IMR-90 (cell line): ENCODE measurements at places on chromosomes 2 and 18. TPM values are rescaled to one million over a fixed set of nuclear protein-coding genes. Genes with fewer than 3 reads are reported as not detected.

The SLC40A1 gene
- 3.9 and 5.0 TPM in 2 replicates for total RNA-seq

The KRTCAP3 gene
- total RNA-seq, result not detected in 2 replicates

The ZNF514 gene
- total RNA-seq, result 6.5 and 7.2 TPM in 2 replicates

The CCDC74A gene
- 3.1 and 3.8 TPM in 2 replicates for total RNA-seq

The HOXD3 gene
- not detected in 2 replicates for total RNA-seq

The LAMA3 gene
- total RNA-seq, result 0.18 and 0.28 TPM in 2 replicates

The ACVR1C gene
- total RNA-seq, result 0.18 and 0.28 TPM in 2 replicates

The TET3 gene
- 1.6 and 1.7 TPM in 2 replicates for total RNA-seq
